ENCODE measurements at places on chromosomes 6 and 20.

DNA sequence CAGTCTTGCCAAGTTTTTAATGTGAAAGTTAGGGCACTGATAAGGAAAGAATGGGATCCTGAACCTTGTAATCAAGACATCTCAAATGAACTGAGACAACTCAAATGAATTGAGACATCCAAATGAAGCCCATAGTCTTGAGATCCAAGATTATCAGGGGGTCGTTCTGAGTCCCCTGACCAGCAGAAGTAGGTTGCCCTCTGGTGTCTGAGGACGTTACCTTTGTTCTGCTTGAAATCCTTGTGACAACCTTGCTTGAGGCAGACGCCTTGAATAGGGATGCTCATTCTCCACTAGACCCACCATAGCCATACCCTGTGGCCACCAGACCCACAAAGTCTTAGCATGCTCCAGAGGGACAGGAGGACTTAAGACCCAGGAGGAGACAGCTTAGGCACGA lies 37.7 kb downstream of the ZBTB9 start:
- no peaks in the 10 kb centered on the region for H3K36me3 ChIP-seq
- H3K4me3 ChIP-seq: no peak overlapping the region
- no peaks in the 10 kb centered on the region for H3K27me3 ChIP-seq
- H3K27ac ChIP-seq: no peak overlapping the region

GRCh38 chr20:38947931-38948362 lies 14.2 kb upstream of the DHX35 start:
- no peak overlapping the region for H3K4me3 ChIP-seq
- no peaks in the 10 kb centered on the region for H3K4me1 ChIP-seq
- peaks cover 29% of the 10 kb centered on the region for H3K36me3 ChIP-seq
- H3K27ac ChIP-seq: no peak overlapping the region
- no peak for DNase-seq

GRCh38 chr20:60877071-60877857 lies 374.8 kb upstream of the CDH4 start:
- no peaks in the 10 kb centered on the region for H3K36me3 ChIP-seq
- H3K4me1 ChIP-seq: no peaks in the 10 kb centered on the region

- no peak for DNase-seq
- no peaks in the 10 kb centered on the region for H3K27me3 ChIP-seq
- H3K27ac ChIP-seq: no peak overlapping the region
- no peak overlapping the region for H3K4me3 ChIP-seq
These were observed 871.5 kb downstream of the QKI start for GRCh38 chr6:164286011-164286410.

GRCh38 chr6:51619042-51619799 lies 468.2 kb downstream of the PKHD1 start:
- no peaks in the 10 kb centered on the region for H3K27me3 ChIP-seq
- no peak overlapping the region for H3K4me3 ChIP-seq
- H3K4me1 ChIP-seq: no peaks in the 10 kb centered on the region
- no peak for DNase-seq
- no peak overlapping the region for H3K27ac ChIP-seq

DNA sequence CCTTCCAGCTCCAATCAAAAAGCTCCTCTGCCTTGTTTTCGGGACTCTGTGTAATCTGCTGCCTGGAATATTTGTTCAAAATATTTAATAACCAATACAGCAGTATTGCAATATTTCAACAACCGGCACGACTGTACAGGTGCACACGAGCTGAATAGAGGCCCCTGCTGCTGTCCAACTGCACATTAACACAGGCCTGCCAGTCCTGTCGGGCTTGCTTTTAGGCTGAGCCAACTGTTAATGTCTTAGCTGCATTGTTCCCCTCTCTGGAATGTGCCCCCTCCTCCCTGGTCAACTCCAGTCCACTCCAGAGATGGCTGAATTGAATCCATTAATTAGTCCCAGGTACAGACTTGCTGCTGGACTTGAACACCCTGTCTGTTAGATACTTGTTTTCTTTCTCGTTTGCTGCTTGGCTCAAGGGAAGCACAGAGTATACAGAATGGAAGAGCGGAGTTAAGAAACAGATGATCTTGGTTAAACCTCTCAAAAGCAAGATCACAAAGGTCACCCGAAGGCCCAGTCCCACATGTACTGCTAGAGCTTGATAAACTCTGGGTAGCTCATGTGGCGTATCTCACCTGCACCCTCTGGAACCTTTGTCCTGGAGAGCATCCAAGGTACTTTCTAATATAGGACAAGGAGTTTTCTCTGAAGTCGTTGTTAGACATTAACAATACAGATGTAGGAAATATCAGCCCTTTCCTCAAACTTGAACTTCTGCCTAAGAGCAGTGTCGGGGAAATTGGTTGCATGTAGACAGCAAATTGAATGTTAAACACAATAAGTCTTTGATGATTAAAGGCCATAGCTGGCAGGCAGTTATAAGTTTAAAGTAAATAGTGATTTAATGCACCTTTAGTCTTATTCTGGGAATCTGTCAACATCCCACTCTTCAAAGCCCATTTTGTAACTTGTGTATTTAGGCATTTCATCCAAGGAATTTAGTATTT lies 31.9 kb downstream of the SHLD1 start:
- H3K36me3 ChIP-seq: no peaks in the 10 kb centered on the region
- H3K4me3 ChIP-seq: no peak overlapping the region
- no peaks in the 10 kb centered on the region for H3K4me1 ChIP-seq
- no peak for DNase-seq
- H3K27ac ChIP-seq: no peak overlapping the region

DNA sequence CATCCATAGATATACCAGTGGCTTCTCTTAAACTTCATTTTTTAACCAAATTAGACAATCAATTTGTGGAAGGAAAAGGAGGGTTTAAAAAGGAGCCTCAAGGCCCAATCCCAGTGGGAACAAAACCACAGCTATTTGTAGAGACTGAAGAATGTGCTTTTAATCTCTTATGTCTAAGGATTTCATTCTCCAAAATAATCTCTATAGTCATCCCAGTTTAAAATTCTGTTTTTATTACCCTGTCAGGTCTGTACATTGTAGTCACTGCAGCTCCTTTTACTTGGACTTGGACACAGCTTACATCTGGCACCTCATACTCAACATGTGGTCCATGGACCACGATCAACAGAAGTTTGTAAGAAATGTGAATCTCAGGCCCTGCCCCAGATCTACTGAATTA lies 152.1 kb upstream of the STMND1 start:
- H3K27ac ChIP-seq: no peak overlapping the region
- H3K36me3 ChIP-seq: no peaks in the 10 kb centered on the region
- H3K4me1 ChIP-seq: 0 out of 2 replicates have a peak, but pooled peaks cover 3% of the 10 kb centered on the region

DNA sequence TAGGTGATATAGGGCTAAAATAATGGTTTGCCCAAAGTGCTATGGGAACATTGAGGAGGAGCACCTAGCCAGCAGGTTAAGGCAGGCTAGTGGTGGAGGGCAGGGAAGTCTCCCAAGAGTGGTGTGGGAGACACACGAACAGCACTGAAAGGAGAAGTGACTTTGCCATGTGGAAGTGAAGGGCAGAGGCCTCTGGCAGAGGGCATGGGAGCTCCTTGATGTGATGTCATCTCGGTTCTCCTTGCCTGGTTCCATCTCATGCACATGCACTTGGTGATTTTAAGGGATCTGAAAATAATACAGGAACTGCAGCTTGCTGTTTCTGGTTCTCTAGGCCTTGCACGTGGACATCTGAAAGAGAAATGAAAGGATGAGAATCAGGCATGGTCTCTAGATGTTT lies 4.7 kb upstream of the MAP3K4 start:
- no peaks in the 10 kb centered on the region for H3K27me3 ChIP-seq
- no peak overlapping the region for H3K27ac ChIP-seq
- H3K36me3 ChIP-seq: no peaks in the 10 kb centered on the region
- no peak for DNase-seq
- no peaks in the 10 kb centered on the region for H3K4me1 ChIP-seq

GRCh38 chr6:33082702-33083101 lies 6.9 kb downstream of the HLA-DPB1 start:
- no peak overlapping the region for H3K27ac ChIP-seq
- no peaks in the 10 kb centered on the region for H3K4me1 ChIP-seq
- H3K27me3 ChIP-seq: peaks cover 27% of the 10 kb centered on the region
- no peak for DNase-seq

GRCh38 chr6:35244551-35244950 lies 15.0 kb upstream of the ZNF76 start:
- no peak overlapping the region for H3K27ac ChIP-seq
- no peaks in the 10 kb centered on the region for H3K27me3 ChIP-seq
- H3K4me1 ChIP-seq: no peaks in the 10 kb centered on the region

DNA sequence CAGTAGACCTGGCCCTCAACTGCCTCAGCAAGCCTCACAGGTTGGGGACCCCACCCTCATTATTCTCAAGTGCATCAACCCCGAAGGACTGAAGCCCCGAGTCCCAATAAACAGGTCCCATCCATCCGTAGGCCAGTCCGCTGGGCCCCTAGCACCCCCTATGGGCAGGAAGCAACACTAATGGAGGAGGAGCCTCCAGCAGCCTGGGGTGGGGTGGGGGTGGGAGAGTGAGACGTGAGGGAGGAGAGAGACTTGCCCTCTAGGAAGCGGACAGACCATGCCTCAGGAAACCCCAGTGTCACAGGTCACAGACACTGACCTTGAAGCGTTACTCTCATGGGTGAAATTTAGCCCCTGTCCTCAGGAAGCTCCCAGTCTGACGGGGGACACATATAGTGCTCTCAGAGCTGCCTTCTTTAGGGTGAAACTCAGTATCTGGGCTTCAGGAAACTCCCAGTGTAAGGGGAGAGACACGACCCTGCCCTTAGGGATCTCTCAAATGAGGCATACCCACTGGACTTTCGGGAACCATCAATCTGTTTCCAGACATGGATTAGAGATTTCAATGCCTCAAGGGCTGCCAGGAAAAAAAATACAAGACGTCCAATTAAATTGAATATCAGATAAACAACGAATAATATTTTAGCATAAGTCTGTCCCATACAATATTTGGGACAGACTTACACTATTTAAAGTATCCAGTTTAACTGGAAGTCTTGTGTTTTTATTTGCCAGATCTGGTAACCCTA lies 125.8 kb downstream of the MRPL14 start:
- no peaks in the 10 kb centered on the region for H3K36me3 ChIP-seq
- no peak overlapping the region for H3K4me3 ChIP-seq
- H3K27ac ChIP-seq: peak overlapping the region; percentile 29
- H3K27me3 ChIP-seq: no peaks in the 10 kb centered on the region
- DNase-seq: no peak
- H3K4me1 ChIP-seq: no peaks in the 10 kb centered on the region

GRCh38 chr6:50451826-50452400 lies 261.4 kb upstream of the TFAP2D start:
- no peaks in the 10 kb centered on the region for H3K36me3 ChIP-seq
- DNase-seq: no peak
- H3K27me3 ChIP-seq: no peaks in the 10 kb centered on the region
- no peak overlapping the region for H3K4me3 ChIP-seq
- no peaks in the 10 kb centered on the region for H3K4me1 ChIP-seq
- H3K27ac ChIP-seq: no peak overlapping the region

- peak overlapping the region; percentile 83 for H3K27ac ChIP-seq
- no peaks in the 10 kb centered on the region for H3K27me3 ChIP-seq
- peaks cover 73% of the 10 kb centered on the region for H3K4me1 ChIP-seq
- peak overlapping the region; percentile 70 for H3K4me3 ChIP-seq
- H3K36me3 ChIP-seq: no peaks in the 10 kb centered on the region
These were observed 2.9 kb downstream of the SDC4 start for GRCh38 chr20:45345104-45345936.

GRCh38 chr6:99019381-99019780 lies 71.6 kb upstream of the FBXL4 start:
- no peaks in the 10 kb centered on the region for H3K27me3 ChIP-seq
- no peak overlapping the region for H3K4me3 ChIP-seq
- no peak overlapping the region for H3K27ac ChIP-seq
- no peaks in the 10 kb centered on the region for H3K36me3 ChIP-seq

DNA sequence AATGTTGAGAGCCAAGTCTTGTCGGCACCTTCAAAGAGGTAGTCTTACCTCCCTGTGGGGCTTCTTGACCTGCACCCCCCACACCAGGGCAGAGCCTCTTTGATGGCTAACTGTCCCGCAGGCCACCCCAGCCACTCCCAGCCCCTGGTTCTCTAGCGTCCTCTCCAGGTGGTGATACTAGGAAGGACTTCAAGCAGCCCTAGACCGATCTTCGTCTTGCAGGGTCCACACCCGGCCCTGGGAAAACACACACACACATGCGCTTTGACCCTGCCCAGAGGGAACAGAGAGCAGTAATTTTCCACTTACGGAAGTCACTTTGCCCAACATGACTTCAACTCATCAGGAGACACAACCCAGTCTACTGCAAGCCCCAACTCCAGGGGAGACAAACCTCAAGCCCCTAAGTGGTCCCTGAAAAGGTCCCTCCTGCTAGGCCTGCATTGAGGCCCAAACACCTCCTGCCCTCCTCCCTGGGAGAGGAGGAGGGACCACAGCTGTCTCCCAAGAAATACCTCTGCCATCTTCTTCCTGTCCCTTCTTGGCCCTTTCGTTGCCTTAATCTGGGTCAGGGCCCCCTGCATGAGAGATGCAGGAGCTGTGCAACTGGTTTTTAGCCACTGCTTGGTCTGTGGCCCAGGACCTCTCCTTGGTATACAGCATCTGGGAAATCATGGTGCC lies 2.9 kb upstream of the BPIFB1 start:
- H3K27me3 ChIP-seq: no peaks in the 10 kb centered on the region
- H3K4me1 ChIP-seq: no peaks in the 10 kb centered on the region
- H3K36me3 ChIP-seq: no peaks in the 10 kb centered on the region
- no peak overlapping the region for H3K4me3 ChIP-seq
- DNase-seq: no peak
- no peak overlapping the region for H3K27ac ChIP-seq

GRCh38 chr6:106685833-106686232 lies 56.5 kb downstream of the QRSL1 start:
- 0 out of 2 replicates have a peak, but pooled peaks cover 3% of the 10 kb centered on the region for H3K4me1 ChIP-seq
- no peak for DNase-seq
- no peaks in the 10 kb centered on the region for H3K27me3 ChIP-seq
- no peaks in the 10 kb centered on the region for H3K36me3 ChIP-seq
- no peak overlapping the region for H3K27ac ChIP-seq
- no peak overlapping the region for H3K4me3 ChIP-seq

DNA sequence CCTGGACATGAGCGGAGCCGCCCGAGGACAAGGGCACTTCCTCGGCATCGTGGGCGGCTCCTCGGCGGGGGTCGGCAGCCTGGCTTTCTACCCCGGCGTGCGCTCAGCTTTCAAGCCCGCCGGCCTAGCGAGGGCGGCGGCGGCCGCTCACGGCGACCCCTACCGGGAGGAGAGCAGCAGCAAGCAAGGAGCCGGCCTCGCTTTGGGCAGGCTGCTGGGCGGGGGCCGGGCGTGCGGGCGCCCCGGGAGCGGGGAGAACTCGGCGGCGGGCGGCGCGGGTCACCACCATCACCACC lies 6.7 kb downstream of the PRDM13 start:
- no peaks in the 10 kb centered on the region for H3K36me3 ChIP-seq
- no peak overlapping the region for H3K27ac ChIP-seq
- peaks cover 37% of the 10 kb centered on the region for H3K27me3 ChIP-seq
- H3K4me1 ChIP-seq: no peaks in the 10 kb centered on the region
- DNase-seq: no peak

GRCh38 chr6:37320646-37321045 lies 33.1 kb upstream of the RNF8 start:
- no peak overlapping the region for H3K27ac ChIP-seq
- H3K4me3 ChIP-seq: no peak overlapping the region
- H3K27me3 ChIP-seq: no peaks in the 10 kb centered on the region
- H3K36me3 ChIP-seq: 0 out of 2 replicates have a peak, but pooled peaks cover 3% of the 10 kb centered on the region
- H3K4me1 ChIP-seq: no peaks in the 10 kb centered on the region

GRCh38 chr6:20707870-20708269 lies 173.6 kb downstream of the CDKAL1 start:
- no peaks in the 10 kb centered on the region for H3K4me1 ChIP-seq
- DNase-seq: no peak
- H3K27me3 ChIP-seq: no peaks in the 10 kb centered on the region
- H3K27ac ChIP-seq: no peak overlapping the region
- H3K4me3 ChIP-seq: no peak overlapping the region
